ENCODE measurements at places on chromosomes 1 and 21.

- peak; percentile 2 for DNase-seq
Measured at GRCh38 chr1:155379631-155380090, 59.0 kb downstream of the RUSC1 start.

DNA sequence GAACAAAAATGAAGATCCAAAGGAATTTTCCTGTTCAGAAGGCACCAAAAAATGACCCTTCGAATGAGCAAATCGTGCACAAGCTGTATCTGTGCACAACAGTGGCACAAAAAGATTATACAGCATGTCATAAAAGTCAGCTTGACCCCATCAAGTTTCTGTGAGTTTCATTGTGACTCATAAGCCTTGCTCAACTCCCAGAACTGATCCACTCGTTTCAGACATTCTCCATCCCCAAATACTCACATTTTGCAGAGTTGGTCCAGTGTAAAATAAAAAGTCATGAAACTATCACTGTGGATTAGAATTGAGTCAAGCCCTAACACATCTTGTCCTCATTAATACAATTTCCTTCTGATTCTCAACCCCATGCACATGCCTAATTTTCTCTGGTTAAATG is 174.7 kb upstream of the PKN2 start:
- no peak for DNase-seq

DNA sequence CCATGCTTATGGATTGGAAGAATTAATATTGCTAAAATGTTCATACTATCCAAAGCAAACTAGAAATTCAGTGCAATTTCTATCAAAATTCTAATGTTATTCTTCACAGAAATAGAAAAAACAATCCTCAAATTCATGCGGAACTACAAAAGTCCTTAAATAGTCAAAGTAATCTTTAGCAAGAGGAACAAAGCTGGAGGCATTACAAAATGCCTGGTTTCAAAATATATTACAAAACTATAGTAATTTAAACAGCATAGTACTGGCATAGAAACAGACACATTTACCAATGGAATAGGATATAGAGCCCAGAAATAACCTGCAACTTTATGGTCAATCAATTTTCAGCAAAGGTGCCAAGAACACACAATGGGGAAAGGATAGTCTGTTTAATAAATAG is 3.8 kb downstream of the CTSS start:
- DNase-seq = no peak

GRCh38 chr21:32382108-32382644 is 10.6 kb downstream of the URB1 start:
- peak; percentile 70 for DNase-seq

GRCh38 chr1:184356891-184357290 is 29.9 kb upstream of the C1orf21 start:
- no peak for DNase-seq

DNA sequence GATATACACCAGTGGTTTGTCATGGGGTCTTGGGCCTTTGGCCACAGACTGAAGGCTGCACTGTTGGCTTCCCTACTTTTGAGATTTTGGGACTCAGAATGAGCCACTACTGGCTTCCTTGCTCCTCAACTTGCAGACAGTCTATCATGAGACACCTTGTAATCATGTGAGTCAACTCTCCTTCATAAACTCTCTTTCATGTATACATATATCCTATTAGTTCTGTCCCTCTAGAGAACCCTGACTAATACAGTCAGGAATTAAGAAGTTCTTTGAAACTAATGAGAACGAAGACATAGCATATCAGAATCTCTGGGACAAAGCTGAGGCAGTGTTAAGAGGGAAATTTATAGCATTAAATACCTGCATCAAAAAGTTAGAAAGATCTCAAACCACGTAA is 110.8 kb downstream of the SLC5A9 start:
- no peak for DNase-seq

DNA sequence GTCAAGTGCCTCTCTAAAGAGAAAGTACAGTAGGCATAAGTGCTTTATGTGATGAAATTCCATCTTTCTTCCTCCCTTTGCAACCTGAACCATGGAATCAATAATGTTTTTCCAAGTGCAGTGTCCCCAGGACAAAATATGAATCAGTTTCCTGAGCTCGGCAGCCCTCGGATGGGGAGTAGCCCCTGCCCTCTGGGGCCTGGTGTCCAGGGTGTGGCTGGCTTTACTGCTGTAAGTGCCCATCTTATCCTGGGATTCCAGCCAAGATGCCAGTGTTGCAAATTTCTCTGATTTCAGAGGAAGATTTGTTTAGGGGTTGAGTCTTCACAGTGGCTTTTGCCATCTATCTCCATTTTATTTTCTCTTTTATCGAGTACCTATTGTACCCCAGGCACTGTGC is 40.5 kb upstream of the SRP9 start:
- DNase-seq = no peak

DNA sequence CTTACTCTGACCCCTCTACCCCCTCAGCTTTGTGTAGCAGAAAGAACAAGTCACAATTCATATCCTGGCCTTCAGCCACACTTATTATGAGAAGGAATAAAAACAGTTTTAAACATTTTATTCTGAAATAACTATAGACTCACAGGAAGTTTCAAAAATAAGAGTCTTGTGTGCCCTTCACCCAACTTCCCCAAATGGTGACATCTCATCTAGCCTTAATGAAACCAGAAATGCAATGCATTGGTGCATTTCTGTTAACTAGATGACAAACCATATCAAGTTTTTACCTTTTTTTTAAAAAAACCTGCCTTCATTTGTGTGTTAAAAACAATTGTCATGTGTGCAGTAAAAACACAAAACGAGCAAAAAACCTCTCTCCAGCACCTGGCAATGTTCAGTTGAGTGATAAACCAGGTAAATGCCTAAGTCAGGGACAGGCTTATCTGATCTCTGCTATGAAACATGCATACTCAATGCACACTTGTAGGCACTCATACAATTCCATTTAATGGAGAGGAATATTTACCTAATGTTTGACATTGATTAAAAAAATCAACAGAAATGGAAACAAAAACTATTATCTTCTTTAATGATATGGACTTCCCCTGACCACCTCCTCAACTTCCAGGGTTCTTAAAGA is 51.5 kb downstream of the SH3BGR start:
- DNase-seq = no peak

- DNase-seq = no peak
Measured at GRCh38 chr1:244218220-244218619, 167.1 kb downstream of the ZBTB18 start.

DNA sequence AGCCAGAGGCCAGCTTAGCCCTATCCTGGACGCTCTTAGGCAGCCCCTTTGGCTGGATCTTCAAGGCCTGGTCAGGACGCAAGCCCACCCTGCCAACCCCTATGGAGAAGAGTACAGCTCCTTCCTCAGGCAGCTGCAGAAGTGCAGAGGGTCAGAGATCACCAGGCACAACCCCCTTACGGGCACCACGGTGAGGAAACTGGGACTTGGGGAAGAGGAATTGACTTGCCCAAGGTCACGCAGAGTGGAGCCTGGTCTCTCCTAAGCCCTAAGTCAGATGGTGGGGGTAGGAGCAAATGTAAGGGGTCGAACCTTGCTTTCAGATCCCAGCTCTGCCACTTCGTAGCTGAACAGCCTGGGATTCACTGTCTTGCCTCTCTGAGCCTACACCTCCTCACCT is 3.7 kb downstream of the E2F2 start:
- no peak for DNase-seq

DNA sequence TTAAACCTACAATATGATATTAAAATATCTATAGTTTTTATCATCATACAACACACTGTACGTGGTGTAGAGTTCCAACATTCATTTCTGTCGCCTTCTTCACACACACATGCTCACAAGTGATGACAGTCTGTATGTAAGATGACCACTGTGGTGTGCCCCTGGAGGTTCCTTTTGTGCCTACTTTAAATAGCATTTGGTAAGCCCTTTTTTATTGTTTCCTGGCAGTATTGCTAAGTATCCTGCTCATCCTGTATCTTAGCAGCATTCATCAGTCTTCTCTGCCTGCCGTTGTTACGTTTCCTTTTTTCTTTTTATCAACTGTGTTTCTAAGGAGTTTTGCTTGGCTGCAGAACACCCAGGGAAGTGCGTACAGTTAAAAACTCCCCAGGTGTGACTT is 231.4 kb downstream of the CHRM3 start:
- no peak for DNase-seq

- DNase-seq = no peak
Measured at GRCh38 chr1:59431566-59432294, 134.8 kb downstream of the FGGY start.

DNA sequence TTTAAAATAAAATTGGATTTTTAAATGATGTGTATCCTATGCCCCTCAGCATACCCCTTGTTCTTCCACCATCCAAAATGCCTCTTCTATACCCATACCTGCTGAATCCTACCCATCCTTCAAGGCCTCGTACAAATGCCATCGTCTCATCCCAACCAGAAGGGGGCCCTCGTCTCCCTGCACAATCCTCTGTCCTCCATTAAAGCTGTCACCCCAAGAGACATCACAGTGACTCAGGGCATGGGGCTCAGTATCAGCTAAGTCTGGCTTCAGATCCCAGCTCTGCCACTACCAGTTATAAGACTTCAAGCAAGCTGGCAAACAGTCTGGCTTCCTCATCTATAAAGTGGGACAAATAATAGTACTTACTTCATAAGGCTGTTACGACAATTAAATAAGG is 23.8 kb downstream of the IGFN1 start:
- no peak for DNase-seq

- DNase-seq = no peak
Measured at GRCh38 chr1:213194383-213194782, 143.3 kb downstream of the RPS6KC1 start.

DNA sequence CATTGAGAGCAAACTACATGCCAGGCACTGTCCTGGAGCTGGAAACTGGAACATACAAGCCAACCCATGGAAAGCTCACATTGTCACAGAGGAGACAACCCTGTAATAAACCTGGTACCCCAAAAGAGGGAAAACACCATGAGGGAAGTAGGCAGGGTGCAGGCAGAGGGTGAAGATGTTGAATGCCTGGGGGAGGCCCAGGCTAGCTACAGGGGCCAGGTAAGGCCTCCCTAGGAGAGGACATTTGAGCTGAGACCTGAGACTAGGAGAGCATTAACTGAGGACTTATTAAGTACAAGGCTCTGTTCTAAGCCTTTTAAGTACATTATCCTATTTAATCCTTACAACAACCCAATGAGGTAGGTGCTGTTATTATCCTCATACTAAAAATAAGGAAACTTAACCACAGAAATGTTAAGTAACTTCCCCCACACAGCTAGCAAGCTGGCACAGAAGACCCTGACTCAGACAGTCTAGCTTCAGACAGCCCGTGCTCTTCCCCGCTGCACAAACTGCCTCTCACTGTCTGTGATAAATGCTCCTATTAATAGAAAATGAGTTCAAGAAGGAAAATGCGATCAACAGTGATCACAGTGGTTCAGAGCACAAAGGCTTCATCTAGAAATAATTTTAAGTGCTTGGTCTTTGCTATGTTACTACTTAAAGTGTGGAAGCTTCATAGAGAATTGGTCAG is 41.8 kb downstream of the ZNF281 start:
- peak; percentile 52 for DNase-seq

- DNase-seq = no peak
Measured at GRCh38 chr1:104264521-104264920, 514.8 kb downstream of the AMY1C start.

DNA sequence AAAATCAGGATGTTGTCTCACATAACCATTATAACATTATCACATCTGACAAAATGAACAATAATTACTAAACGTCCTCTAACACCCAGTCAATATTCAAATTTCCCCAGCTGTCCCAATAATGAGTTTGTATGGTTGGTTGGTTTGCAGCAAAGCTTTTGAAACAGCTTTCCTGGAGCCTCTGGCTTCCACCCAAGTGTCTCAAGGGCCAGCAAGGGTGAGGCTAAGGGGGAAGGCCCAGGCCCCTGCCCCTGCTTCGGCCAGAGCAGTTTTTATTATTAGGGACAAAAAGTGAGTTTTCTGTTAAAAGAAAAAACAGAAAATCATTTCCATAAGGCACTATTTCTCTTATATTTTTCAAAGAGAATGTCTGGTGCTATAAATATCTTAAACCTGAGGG is 19.1 kb upstream of the AVPR1B start:
- DNase-seq = no peak

DNA sequence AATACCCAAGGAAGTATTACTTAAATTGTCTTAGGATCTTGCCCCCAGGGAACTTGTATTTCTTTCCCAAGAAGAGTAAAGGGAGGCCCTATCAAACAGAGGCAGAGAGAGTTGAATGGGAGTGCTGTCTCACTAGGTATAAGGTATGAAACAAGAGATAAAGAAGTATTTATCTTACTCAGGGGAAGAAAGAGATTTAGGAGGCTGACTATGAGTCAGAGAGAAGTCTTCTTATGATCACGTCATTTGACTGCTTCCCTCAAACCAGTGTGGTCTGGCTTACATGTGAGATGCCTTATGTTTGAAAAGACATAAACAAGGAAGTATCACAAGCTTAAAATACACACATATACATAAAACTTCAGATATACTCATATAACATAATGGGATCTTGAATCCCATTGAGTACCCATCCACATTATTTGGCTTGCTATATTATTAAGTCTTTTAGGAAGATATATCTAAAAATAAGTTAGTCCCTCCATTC is 29.6 kb downstream of the DUSP10 start:
- peak; percentile 50 for DNase-seq

DNA sequence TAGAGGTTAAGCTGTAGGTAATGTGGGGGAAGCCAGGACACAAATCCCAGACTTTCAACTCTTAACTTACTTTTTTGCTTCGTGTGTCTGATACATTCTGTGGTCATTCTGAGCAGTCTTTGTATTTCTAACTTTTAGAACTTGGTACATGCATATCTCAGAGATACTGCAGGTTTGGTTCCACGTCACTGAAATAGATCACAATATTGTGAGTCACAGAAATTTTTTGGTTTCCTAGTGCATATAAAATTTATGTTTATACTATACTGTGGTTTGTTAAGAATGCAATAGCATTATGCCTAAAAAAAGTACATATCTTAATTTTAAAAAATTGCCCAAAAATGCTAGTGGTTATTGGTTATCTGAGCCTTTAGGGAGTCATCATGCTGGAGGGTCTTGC is 3.2 kb downstream of the URB2 start:
- DNase-seq = no peak

DNA sequence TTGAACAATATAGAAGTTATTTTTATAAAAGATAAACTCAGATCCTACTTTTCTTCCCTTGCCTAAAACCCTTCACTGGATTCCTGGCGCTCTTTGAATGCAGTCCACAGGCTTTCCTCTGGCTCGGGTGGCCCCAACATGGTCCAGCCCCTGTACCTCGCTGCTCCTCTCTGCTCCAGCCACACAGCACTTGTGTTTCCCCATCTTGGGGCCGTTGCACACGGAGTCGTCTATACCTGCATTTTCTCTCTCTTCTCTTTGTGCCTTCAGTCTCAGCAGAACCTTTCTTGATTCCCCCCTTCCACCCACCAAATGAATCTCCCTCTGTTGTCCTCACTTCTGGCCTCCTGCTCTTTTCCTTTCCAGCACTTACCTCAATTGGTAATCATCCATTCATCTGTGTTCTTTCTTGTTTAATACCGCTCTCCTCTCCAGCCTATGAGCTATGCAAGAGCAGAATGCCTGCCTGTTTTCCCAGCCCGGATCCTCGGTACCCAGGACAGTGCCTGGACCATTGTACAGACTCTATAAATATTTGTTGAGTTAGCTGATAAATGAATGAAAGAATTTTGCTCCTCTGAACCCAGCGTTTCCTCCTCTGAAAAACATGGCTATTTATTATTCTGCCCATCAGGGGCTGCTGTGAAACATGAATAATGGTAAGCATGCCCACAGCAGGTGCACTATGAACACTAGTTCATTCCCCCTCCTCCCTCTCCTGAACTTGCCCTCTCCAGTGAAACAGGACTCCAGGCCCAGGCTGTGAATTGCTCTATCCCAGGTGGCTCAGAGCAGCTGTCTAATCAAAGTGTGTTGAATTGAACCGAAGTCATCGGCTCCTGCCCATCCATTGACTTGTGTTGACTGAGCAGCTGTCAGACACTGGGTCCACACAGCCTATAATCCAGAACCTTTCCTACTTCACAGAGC is 266.9 kb downstream of the PTPRU start:
- DNase-seq = no peak

All from BJ (cell line).